Putamen (tissue), 1 donor: ENCODE measurements at places on chromosomes 16 and 17.

DNA sequence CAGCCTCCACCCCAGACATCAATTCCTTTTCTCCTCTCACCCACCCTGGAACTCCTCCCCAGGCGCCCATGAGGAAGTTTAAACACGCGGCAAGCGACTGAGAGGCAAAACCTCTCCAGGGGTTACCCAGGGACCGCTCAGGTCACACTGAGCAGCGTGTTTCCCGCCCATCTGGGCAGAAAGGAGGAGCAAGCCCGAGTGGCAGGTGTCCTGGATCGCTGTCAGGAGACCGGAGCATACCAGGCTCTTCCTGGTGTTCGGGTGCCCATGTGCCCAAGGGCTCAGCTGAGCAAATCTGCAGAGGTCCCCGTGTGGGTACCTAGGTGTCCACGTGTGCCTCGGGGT is 491 bp downstream of the SLC25A19 start:
- no peak for DNase-seq

- DNase-seq: peak; percentile 74
Measured at GRCh38 chr17:42405963-42406495, 17.0 kb downstream of the CAVIN1 start.

DNA sequence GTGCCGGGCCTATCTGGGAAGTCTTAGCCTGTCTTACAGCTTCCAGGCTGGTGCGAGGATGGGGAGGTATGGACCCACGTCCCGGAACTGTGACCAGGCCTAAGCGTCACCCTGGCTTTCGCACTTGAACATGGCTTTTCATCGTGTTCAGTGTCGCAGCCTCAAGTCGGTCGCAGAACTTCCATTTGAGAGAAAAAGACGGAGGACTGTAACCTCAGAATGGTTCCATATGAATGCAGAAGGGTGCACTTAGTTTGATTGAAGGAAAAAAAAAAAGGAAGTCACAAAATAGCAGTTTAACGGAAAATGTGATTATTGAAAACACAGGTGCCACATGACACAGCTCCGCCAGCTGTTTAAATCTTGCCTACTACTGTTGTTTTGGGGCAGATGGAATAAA is 30.2 kb upstream of the JPT2 start:
- no peak for DNase-seq

- DNase-seq: no peak
Measured at GRCh38 chr17:18018411-18018921, 20.5 kb downstream of the ATPAF2 start.

DNA sequence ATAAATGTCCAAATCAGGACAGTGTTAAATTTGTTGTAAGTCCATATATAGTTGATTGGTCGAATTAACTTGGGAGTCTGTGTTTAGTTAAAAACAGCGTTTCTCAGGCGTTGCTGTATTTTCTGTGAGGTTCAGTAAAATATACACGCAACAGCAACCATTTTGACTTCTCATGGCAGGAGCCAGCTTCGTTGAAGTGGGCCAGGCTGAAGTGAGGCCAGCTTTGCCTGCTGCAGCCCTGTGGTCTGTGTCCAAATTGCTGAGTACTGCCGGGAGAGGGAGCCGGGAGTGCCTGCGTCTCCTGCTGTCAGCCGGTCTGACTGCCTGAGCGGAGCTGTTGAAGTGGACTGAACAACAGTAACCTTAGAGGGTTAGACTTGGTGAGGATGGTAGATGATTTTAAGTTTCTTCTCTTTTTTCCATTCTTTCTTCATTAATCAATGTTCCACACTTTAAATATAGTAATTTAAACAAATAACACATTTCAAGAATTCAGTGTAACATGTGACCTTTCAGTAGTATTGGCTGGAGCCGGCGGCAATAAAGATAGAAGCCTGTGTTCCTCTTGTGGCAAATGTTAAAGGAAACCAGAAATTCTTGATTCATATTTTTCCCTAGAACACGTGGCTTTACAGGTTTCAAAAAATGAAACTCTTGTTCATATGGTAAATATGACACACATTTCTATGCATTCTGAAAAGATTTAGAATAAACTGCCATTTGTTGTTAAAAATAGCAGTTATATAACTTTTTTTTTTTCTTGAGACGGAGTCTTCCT is 37.0 kb upstream of the ZNF750 start:
- DNase-seq: peak; percentile 58

DNA sequence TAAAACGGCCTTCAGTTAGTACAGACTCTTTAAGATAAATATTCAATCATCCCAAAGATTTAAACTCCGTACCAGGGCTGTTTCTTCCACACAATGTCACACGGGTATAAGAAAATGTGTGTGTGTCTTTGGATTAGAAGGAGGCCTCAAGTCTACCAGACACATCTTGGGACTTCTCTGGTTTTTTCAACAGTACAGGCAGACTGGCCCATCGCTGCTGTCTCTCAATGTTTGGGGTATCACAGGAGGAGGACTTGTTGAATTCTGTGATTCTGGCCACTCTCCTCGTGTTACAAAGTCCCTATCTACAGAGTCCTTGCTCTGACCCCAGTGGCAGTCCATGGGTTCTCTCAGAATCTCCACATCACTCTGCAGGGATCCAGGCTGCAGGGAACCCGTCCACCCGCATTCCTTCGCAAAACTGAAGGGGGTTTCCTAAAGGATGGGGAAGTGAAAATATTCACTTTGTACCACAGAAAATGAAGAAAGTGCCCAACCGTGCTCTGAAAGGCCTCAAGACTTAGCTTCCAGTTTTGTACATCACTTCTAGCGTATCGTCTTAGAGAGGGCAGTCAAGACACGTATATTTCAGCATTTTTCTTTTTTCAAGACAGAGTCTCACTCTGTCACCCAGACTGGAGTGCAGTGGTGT is 373.2 kb downstream of the NPIPA8 start:
- DNase-seq: no peak

- DNase-seq: no peak
Measured at GRCh38 chr16:81634380-81635062, 144.6 kb upstream of the PLCG2 start.

DNA sequence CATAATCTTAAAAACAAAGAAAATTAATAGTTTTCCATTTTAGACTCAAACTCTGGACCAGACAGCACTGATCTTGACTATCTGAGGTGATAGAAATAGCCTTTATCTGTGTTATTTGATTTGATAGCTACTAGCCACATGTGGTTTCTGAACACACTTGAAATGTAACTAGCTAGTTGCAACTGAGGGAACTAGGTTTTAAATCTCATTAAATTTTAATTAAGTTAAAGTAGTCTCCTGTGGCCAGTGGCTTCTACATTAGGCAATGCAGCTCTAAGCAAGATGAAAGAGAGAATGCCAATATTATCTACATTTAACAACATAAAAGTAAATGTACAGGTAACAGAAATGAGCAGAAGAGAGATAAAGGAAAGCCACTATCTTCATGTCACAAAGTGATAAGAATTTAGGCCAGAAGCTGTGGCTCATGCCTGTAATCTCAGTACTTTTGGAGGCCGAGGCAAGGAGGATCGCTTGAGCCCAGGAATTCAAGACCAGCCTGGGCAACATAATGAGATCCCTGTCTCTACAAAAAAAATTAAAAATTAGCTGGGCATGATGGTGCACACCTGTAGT is 11.2 kb upstream of the SPN start:
- DNase-seq: no peak

DNA sequence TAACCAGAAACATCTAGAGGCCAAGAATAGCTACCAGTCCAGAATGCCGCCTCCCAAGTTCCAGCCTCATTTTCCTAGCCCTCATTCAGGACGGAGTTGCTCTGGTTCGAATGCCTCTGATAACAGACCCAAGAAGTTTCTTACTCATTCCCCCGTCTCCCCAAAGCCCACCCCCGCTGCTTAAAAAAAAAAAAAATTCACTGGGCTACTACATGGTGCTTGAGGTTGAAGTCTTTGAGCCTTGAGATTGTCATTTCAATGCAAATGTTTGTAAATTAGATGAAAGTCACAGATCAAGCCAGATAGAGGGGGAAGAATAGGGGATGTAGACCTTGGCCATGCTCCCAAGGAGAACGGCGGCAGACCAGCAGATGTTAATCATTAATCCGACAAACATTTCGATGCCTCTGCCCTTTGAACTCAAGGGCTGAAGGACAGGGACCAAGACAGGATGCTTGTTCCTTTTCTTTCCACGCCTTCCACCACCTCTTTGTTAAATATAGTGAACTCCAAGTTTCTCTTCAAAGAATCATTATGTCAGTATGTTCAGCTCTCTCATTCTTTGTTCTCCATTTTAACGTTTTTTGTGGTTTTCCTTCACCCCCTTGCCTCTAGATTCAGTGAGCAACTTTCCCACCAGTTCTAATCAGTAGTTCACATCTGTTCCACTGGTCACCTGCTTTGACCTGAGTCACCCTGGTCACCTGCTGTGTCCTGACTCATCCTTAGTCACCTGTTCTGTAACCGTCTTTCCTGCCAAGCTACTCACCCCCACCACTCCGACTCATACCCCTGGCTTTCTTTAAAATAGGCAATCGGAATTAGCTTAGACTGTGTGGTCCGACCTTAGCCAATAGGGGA is 190.3 kb downstream of the CPPED1 start:
- no peak for DNase-seq

DNA sequence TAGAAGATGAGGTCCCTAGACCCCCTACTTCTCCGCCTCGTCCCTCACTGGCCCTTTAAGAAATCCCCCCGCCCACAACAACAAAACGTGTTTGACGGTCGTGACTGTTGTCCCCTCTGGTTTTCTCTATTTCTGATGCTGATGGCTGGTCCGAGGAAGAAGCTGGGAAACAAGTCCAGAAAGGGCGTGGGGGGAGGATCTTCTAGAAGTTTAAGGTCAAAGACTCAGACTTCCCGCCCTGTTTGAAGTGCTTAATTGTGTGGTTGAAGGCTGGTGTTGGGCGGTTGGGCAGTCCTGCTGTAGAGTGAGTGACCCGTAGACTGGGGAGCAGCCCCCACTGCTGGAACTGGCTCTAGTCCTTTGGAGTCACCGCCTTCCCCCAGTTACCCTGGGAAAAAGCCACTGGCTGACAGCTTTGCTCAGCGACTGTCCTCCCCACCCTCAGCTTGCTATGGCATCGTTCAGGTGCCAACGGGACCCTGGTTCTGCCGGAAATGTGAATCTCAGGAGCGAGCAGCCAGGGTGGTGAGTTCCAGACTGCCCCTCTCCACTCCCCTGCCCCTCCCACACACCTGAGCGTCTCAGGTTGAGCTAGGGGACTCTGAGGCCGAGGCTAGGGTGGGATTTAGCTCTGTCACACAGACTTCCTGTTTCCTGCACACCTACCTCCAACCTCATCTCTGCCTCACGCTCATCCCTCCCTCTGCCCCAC is 1.6 kb downstream of the MLLT6 start:
- DNase-seq: no peak
